ENCODE measurements at places on chromosomes 7 and 10.

GRCh38 chr7:151579644-151580043, 59.9 kb upstream of the RHEB start:
- DNase-seq: no peak

- DNase-seq: no peak
Measured at GRCh38 chr10:100339236-100339635, 7.8 kb upstream of the SCD start.

DNA sequence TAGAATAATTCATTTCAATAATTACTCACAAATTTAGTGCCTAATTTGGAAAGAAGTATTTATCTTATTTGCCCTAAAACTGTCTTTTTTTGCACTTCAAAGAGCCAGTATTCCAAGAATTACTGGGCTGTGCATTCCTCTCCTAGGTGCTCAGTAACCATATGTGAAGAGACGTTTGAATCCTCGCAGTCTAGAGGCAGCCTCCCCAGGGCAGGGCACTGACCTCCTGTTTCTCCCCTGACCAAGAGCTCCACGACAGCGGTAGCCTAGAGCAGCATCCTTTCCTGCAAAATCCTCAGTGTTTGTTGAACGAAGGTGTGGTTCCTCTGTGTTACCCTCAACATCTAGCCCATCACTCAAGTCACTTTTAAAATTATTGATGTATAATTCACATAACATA, 113.1 kb downstream of the EEPD1 start:
- no peak for DNase-seq

DNA sequence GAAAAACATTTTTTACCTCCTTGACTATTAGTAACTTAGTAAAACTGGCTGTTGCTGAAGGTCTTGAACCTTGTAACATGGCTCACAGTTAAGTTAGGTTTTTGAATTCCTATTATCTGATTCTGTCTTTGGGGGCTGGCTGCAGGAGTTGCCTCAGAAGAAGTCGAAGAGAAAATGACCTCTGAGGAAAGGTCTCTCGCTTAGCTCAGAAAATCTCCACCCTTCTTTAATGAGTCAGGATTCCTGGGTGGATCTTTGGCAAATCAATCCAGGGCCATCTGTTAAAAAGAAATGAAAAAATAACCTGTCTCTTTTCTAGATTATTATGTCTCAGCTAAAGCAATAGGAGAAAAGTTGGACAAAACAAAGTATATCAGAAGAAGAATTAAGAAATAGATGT, 267.8 kb upstream of the SEMA3C start:
- DNase-seq: no peak

- DNase-seq: no peak
Measured at GRCh38 chr7:3318874-3319273, 17.8 kb downstream of the SDK1 start.

DNA sequence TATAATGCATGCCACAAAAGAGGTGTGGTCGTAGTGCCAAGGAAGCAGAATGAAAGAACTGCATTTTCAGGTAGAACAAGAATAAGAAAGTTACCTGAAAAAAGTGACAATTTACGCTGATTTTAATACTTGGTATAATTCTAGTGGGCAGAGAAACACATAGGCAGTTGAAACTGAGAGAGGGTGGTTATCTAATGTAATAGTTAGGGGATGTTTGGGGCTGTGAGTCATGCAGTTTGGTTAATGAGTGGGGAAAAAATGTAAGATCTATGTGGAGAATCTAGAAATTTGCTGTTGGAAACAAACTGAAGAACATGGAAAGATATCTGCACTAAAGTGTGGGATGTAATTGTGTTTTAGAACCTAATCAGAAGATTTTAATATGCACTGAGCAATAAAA, 33.7 kb downstream of the ZNF37A start:
- no peak for DNase-seq

DNA sequence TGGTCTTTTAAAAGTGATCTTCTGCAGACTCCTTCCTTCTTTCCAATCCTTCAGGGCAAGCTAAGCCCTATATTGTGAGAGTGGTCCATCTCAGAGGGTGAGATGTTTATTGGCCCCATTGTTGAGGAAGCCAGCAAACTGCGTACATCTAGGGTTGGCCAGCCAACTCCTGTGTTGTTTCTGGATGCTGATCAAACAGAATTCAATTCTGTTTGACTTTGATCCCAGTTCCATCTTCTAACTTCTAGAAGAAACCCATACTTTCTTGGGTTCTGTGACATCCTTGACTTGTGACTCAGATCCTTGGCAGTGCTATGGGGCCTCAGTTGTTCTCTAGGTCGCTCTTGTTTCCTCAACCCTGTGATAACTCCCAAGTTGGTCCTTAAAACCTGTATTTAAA, 116.2 kb downstream of the LSMEM1 start:
- no peak for DNase-seq

GRCh38 chr10:69901628-69902505, 100.2 kb downstream of the COL13A1 start:
- no peak for DNase-seq

DNA sequence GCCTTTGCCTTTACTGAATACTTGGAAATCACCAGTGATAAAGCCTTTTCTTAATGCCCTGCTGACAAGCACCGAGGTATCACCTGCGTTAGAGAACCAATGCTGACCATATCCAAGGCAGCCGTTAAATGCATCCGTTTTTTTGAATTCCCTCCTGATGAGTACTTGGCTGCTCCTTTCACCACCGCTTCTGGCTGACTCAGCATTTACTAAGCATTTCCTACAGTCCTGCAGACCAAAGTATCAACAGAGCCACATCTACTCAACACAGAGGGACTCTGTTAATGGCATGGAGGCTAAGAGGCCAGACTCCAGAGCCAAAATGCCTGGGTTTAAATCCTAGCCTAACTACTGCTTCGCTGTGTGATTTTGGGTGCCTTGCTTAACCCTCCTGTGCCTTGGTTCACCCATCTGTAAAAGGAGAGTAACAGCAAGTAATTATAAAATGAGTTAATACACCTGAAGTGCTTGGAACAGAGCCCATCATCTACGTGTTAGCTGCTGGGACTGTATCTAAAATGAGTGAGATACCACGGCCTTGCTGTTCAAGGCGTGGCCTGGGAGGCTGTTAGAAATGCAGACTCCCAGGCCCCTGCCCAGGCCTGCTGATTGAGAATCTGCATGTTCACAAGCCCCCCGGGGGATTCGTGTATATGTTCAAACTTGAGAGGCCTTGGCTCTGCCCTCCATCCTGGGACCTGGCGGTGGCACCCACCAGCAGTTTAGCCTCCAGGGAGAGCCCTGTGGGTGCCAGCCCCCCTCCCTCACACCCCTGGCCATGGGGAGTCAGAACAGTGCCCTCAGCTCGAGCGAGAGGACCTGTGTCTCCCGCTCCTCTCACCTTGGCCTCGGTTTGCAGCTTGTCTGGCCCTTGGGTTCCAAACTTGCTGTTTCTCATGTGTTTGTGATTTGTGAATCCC, 30.8 kb upstream of the EFCAB10 start:
- DNase-seq: no peak

DNA sequence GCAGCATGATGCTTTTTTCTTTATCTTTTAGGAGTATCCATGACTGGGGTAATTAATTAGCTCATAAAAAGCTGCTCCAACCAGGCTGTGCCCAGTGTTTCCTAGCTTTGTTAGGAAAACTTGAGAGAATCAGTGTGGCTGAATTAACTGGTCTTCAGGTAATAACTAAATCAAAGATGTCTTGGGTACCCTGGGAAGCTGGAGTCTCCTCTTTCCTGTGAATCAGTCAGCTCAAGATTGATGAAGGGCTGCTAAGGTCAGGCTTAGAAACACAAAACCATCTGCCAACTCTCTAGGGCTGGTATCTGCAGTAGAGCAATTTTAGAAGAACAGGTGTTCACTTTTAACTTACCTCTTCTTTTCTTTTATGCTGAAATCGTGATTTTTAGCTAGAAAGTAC, 21.4 kb upstream of the ATOH7 start:
- DNase-seq: no peak

GRCh38 chr10:102247734-102248133, 2.4 kb downstream of the GBF1 start:
- DNase-seq: no peak

GRCh38 chr7:149188637-149189259, 6.6 kb upstream of the ZNF282 start:
- DNase-seq: no peak

- no peak for DNase-seq
Measured at GRCh38 chr7:133513608-133514007, 260.7 kb downstream of the EXOC4 start.

- DNase-seq: no peak
Measured at GRCh38 chr7:78777829-78778228, 675.6 kb downstream of the MAGI2 start.

DNA sequence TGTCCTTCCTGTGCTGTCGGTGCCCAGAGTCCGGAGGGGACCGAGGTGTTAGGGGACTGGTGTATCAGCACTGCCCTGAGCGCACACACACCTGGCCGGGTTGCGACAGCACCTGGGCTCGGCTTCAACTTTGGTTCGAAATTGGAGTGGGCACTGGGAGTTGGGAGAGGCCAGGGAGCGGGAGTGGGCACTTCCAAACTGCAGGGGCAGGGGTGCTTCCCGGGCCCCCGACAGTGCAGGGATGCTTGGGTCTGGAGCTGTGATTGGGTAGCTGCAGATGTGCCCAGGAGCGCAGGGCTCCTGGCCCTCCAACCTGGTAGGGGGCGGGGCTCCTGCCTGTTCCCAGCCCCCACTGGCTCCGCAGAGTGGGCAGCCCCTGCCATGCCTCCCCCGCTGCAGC, 7.7 kb downstream of the BBS9 start:
- DNase-seq: no peak

GRCh38 chr7:45347804-45348203, 190.2 kb downstream of the RAMP3 start:
- DNase-seq: no peak

- no peak for DNase-seq
Measured at GRCh38 chr7:65216469-65216868, 157.2 kb upstream of the ZNF92 start.

DNA sequence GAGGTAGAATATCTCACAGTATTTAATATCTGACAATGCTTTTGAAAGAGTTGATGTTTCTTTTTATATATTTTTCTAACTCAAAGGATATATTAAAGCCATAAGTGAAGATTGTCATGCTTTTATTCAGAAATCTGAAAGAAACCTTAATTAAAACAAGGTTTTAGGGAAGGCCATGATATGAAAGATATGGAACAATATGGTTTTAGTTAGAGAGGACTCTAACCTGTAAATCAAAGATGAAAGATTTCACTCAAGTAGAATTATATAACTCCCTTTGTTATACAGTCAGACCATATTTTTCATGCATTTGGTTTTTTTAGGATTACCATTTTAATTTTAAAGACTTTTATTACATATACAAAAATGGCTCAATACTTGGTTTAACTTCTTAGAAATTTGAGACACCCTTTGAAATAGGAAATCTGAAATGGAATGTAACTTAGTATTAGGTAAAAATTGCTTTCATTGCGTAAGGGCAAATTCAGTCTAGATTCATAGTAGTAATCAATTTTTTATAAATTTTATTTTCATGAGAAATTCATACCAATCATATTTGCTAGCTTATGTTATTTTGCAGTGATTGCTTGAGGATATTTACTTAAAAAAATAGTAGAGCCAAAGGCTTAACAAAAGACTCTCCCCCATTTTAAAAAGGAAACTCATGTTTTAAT, 119.8 kb downstream of the TWIST1 start:
- DNase-seq: no peak

GRCh38 chr7:34451923-34452322, 206.1 kb upstream of the NPSR1 start:
- DNase-seq: no peak

GRCh38 chr10:31650010-31650409, 278.6 kb downstream of the ARHGAP12 start:
- DNase-seq: no peak

DNA sequence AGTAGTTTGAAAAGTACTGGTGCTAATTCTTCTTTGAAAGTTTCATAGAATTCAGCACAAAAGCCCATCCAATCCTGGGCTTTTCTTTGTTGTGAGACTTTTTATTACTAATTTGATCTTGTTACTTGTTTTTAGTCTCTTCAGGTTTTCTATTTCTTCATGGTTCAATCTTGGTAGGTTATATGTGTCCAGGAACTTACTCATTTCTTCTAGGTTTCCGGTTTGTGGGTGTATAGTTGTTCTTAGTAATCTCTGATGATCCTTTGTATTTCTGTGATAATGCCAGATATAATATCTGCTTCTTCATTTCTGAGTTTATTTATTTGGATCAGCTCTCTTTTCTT, 147.5 kb downstream of the RTKN2 start:
- DNase-seq: no peak

- no peak for DNase-seq
Measured at GRCh38 chr10:101140950-101141615, 10.0 kb downstream of the TLX1 start.

DNA sequence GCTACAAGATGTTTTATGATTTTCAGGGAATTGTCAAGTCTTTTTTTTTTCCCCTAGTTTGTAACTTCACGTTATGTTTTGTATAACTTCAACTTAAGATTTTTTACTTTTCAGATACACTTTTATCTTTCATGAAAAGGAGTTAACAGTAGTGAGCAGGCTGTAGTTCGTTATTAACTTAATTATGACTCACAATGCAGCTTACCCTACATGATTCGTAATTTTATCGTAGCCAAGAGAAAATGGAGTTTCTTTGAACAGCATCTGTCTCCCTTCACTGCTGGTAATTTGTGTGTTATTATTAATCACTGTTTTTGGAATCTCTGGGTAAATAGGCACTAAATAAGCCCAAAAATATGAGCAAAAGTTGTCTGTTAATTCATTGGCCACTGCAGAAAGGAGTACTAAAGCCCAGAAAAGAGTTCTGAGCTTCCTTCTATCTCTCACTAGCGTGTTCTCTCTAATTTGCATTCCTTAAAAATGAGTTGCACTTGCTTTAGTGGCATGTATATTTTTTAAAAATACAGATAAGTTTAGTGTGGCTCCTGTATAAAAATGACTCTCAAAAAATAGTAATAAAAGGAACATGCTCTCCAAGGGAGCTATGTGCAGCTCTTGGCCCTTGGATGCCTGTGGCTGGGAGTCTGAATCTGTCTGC, 36.1 kb downstream of the RALA start:
- no peak for DNase-seq

- DNase-seq: no peak
Measured at GRCh38 chr10:4947635-4948596, 15.3 kb upstream of the AKR1C1 start.

DNA sequence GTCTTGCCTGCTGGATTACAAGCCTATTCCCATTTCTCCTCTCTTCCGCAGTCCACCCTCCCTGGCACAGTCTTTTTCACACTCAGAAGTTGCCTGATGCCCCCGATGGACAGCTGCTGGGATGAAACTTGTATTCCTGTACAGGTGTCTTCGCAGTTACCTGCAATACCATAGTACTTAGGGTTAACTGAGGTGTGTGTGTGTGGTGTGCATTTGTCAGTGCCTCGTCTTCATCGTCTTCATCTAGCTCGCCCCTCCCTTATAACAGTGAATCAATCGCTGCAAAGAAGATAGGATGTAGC, 11.0 kb downstream of the NXPH1 start:
- no peak for DNase-seq

GRCh38 chr7:47878662-47879061, 69.6 kb downstream of the PKD1L1 start:
- DNase-seq: no peak

GRCh38 chr10:84452003-84452402, 123.6 kb downstream of the CCSER2 start:
- no peak for DNase-seq
